ENCODE measurements at places on chromosomes 4 and X. TPM values are rescaled to one million over a fixed set of nuclear protein-coding genes. Genes with fewer than 3 reads are reported as not detected.

- DNase-seq, result no peak
Measured at GRCh38 chr4:155411546-155411945, 34.8 kb upstream of the MAP9 start.

The PGAM4 gene
- total RNA-seq, result not detected

The GC gene
- total RNA-seq, result not detected

- no peak for DNase-seq
Measured at GRCh38 chr4:113677325-113677724, 84.2 kb downstream of the CAMK2D start.

The ADH4 gene
- total RNA-seq, result not detected

DNA sequence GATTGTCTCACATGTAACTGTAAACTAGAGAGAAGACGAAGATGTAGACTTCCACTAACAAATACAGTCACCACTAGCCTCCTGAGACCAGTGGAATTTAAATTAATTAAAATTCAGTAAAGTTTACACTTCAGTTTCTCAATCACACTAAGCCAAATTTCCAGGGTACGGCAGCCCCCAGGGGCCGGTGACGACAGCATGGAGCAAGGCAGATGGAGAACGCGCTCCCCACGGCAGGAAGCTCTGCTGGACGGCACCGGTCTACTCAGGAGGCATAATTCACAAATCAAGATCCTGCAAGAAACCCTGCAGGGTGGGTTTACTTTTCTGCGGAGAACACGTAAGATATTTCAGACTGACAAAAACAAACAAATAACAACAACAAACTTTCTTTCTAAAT is 80.7 kb downstream of the FAT1 start:
- DNase-seq, result no peak

GRCh38 chrX:154482786-154483185 is 3.6 kb downstream of the UBL4A start:
- DNase-seq, result no peak

GRCh38 chr4:90349636-90350035 is 222.4 kb downstream of the CCSER1 start:
- no peak for DNase-seq

DNA sequence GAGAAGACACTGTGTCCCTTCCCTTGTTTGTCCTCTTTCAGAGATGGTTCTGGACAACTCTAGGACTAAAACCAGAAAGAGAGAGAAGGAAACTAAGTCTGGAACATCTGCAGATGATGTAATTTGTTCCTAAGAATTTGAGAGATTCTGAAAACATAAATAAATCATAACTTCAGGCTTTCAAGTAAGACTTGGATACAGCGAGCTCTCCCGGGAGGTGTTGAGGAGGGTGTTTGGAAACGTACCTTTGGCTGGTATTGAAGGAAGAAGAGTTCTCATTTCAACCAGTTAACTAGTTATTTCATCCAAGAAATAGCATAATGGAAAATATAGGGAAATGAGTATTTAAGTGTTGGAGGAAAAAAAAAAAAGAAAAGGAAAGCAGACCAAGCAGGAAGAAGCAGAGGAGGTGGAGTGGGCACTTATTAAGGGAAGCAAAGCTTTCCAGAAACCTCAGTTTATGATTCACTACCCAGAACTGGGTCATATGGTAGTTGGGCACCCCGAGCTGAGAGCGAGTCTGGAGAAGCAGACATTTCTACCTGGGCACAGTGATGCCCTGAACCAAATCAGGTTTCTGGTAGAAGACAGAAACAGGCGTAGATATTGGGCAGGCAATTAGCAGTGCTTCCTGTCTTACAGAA is 26.9 kb downstream of the CCNG2 start:
- no peak for DNase-seq

- no peak for DNase-seq
Measured at GRCh38 chrX:7985568-7985967, 58.4 kb upstream of the PNPLA4 start.
